ENCODE measurements at places on chromosomes 2 and 18.

- no peak for DNase-seq
These were observed 41.2 kb downstream of the ZCCHC2 start for GRCh38 chr18:62564044-62564443.

GRCh38 chr18:49728542-49728941 lies 84.8 kb downstream of the ACAA2 start:
- no peak for DNase-seq

- DNase-seq: no peak
These were observed at the start of gene UCN for GRCh38 chr2:27308359-27308881. TSS of gene UCN (minus strand) at chr2:27308445. CDS start at chr2:27307895, 550 bp downstream.

- no peak for DNase-seq
These were observed 418.9 kb upstream of the POU3F3 start for GRCh38 chr2:104434966-104435365.

GRCh38 chr2:231315896-231316295 lies 79.6 kb upstream of the B3GNT7 start:
- no peak for DNase-seq

GRCh38 chr2:5672749-5673144 lies 19.4 kb upstream of the SOX11 start:
- DNase-seq: no peak

GRCh38 chr18:74132201-74132600 lies 15.4 kb downstream of the FBXO15 start:
- no peak for DNase-seq

DNA sequence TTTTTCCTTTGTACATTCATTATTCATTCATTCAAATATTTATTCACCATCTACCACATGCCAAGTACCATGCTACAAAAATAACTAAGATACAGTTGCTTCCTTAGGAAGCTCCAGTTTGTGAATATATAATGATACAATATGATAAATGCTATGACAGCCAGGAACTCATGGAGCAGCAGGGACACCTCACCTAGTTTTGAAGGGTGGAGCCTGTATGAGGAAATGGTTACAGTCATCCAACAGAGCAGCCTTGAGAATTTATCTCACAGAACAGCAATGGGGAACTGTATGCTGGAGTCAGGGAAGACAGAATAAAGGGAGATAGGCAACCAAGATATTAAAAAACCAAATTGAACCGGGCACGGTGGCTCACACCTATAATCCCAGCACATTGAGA lies 124.0 kb downstream of the OSBPL1A start:
- DNase-seq: no peak

- DNase-seq: no peak
These were observed 61.4 kb downstream of the LHCGR start for GRCh38 chr2:48694149-48694548.

DNA sequence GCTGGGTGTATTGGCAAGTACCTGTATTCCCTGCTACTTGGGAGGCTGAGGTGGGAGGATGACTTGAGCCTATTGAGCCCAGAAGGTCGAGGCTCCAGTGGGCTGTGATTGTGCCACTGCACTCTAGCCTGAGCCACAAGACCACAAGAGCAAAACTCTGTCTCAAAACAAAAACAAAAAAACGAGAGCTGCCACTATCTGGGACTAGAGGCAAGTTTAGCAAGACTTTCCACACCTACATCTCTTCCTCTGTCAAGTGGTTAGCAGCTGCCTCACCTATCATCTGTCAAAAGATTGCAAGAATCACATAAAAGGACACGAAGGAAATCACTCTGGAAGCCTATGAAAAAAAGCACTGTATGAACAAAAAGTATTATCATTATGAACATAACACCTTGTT lies 55.2 kb upstream of the RIOK3 start:
- DNase-seq: no peak

DNA sequence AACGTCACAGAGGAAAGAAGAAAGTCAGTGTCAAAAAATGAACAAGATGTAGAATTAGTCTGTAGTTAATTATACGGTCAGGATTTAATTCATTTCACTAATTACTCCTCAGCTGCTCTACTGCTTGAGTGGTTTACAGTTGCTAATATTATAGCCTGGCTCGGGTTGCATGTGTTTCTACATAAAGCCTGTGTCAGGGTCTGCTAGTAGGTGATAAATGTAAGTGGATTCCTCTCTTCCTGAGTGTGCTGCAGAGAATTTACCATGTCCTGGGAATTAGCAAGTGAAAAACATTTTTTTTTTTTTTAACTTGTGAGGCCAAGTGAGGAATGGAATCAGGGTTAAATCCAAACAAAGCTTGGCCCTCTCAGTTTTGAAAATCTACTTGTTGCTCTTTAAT lies 622.6 kb downstream of the EPHA4 start:
- no peak for DNase-seq

GRCh38 chr2:16495509-16496208 lies 170.0 kb downstream of the CYRIA start:
- DNase-seq: no peak

DNA sequence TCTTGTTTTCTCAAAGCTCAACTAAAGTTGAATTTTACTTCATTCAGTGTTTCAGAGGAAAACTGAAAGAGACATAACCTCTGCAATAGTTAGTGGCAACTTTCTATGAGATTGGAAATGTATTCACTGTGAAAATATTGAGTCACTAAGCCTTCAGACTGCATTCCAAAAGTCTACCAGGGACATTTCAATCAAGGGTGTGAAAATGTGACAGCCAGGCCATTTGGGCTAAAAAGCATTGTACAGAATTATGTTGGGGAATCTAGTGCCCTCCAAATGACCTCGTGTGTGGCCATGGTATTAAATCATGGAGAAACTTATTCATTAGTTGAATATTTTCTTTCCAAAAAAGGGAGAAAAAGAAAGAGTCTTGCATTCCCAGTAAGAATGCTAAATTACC lies 251.9 kb downstream of the GRB14 start:
- no peak for DNase-seq

- DNase-seq: no peak
These were observed 548.0 kb downstream of the DCC start for GRCh38 chr18:52888014-52888413.

DNA sequence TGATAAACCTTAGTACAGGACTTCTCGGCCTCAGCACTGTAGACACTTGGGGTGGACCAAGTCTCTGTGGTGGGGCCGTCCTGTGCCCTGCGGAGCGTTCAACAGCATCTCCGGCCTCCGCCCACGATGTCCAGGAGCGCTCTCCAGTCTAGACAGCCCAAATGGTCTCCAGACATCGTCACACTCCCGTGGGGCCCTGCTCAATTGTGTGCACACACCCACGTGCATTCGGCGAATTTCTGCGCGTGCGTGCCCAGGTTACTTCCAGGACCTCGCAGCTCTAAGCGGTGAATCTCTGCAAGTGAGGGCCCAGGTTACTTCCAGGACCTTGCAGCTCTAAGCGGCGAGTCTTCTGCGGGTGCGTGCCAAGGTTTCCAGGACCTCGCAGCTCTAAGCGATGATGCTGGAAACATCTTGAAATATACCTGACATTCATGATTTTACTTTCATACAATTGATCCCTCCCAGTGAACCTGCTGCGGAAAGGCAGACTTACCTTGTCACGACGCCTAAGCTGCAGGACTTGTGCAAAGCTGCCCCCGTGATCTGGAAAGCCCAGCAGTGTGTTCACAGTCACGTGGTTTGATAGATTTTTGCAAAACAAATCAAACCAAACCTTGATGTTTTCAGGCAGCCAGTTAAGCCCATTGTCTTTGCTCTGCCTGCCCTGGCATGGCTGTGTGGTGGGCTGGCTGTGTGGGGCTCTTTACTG lies 16.1 kb upstream of the OTOS start:
- no peak for DNase-seq

DNA sequence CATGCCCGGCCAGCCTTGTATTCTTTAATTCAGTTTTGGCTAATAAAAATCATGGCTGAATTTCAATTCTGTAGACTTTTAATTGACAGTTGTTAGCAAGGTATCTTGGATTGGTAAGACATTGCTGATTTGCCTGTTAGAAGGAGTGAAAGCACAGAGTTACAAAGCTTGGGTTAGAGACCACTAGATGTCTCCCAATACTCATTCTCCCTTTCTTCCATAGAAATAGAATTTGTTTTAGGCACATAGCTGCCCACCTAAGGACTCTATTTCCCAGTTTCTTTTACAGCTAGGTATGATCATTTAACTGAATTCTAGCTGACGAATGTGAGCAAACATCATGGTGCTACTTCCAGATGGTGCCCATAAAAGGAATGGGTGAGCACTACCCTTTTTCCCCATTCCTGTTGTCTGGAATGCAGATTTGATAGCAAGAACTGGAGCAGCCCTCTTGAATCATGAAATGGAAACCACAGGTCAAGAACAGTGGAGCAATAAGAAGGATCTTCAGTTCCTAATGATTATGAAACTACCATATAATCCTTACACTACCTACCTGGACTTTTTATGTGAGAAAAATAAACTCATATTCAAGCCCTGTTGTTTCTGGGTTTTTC lies 17.5 kb downstream of the PECR start:
- DNase-seq: no peak

GRCh38 chr2:65300134-65300760 lies 72.6 kb downstream of the ACTR2 start:
- no peak for DNase-seq

GRCh38 chr2:119177171-119177837 lies 18.8 kb upstream of the C1QL2 start:
- DNase-seq: no peak

- DNase-seq: no peak
These were observed 49.4 kb upstream of the TGFA start for GRCh38 chr2:70603066-70603465.

GRCh38 chr2:231379266-231380215 lies 16.0 kb upstream of the B3GNT7 start:
- DNase-seq: no peak

GRCh38 chr2:222760301-222760897 lies 88.9 kb downstream of the MOGAT1 start:
- no peak for DNase-seq

- DNase-seq: no peak
These were observed 460.9 kb downstream of the RIT2 start for GRCh38 chr18:42654556-42654955.

DNA sequence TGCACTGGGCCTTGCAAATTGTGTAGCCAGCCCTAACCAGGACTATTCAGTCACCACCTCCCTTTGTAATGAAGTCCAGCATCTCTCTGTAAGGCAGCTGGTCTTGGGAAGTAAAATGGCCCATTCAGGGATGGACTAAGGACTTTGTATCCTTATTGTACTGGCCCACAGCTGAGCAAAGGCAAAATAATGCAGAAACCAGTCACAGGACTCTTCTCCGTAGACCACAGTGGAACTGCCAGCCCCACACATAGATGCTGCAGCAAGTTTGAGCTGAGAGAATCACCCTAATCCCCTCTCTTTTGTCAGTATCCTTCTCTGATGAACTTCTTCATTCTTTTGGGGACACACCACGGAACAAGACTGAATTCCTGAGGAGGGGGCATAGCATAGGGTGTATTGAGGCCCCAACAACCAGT lies 73.6 kb upstream of the RTN4 start:
- DNase-seq: no peak

- no peak for DNase-seq
These were observed 73.5 kb downstream of the ALK start for GRCh38 chr2:29847886-29848285.

DNA sequence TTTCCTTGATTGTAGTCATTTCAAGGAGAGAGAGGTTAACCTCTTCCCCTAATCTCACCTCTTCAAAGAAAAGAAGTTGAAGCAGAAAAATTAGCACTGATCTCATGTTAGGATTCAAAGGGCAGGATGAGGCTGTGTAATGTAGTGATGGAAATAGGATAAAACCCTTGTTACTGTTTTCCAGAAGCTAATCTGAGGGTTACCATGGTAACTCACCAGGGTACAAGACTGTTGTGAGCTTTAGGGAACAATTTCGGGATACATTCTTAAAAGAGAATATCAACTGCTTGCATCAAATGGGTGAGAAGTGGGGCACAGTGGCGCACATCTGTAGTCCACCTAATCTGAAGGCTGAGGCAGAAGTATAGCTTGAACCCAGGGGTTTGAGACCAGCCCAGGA lies 64.9 kb upstream of the SLC39A10 start:
- DNase-seq: no peak

GRCh38 chr2:190121971-190122370 lies 59.4 kb upstream of the MSTN start:
- DNase-seq: no peak

GRCh38 chr2:72917138-72917876 lies at the start of gene EMX1:
TSS of gene EMX1 (plus strand) at chr2:72917519. CDS start at chr2:72917853, 334 bp downstream.
- DNase-seq: no peak

GRCh38 chr2:193935114-193935513 lies 1721.9 kb upstream of the SLC39A10 start:
- no peak for DNase-seq

GRCh38 chr2:186099826-186100225 lies 361.2 kb downstream of the FSIP2 start:
- DNase-seq: no peak

DNA sequence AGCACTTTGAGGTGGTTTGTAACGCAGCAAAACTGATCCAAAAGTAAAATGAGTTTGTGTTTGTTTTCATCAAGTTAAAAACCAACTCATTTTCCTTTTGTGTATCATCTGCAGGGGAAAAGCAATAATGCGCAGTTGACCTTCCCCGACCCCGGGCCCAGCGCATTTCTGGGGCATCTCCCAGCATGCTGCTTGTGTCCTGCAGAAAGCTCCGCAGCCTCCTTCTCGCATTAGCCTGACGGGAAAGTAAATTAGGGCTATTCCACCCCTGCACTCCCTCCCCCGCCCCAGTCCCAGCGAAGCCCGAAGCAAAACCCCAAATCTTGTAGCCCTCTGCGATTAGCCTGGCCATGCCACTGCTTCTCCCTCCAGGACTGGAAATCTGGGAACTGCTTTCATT lies 82.0 kb upstream of the PPM1B start:
- DNase-seq: no peak

Data from stimulated activated CD4-positive, alpha-beta T cell treated with anti-CD3 and anti-CD28 coated beads, Interleukin-1b, Interleukin-23, amount 100 ng/mL, for 1 hour (primary cell).